SIG-M5 (cell line): ENCODE measurements at places on chromosomes 12 and 14.

- DNase-seq: no peak
Observed at GRCh38 chr12:112627851-112628250, 163.7 kb upstream of the RPH3A start.

DNA sequence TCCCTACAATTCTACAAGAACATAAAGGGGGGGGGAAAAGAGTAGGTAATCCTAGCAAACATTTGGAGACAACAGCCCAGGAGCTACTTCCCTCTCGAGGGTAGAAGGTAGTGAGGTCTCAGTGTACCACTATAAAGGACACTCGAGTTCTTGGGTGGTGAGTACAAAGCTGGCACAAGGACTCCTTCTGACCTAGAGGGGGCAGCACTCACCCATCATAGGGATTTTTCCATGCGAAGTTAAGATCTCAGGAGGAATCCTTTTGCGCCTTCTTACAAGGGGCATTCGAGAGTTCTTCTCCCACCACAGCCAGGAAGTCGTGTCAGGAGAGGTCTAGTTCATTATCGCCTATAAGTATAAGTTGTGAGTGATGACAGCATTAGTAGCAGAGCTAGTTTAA lies 200.2 kb upstream of the RBM19 start:
- no peak for DNase-seq

DNA sequence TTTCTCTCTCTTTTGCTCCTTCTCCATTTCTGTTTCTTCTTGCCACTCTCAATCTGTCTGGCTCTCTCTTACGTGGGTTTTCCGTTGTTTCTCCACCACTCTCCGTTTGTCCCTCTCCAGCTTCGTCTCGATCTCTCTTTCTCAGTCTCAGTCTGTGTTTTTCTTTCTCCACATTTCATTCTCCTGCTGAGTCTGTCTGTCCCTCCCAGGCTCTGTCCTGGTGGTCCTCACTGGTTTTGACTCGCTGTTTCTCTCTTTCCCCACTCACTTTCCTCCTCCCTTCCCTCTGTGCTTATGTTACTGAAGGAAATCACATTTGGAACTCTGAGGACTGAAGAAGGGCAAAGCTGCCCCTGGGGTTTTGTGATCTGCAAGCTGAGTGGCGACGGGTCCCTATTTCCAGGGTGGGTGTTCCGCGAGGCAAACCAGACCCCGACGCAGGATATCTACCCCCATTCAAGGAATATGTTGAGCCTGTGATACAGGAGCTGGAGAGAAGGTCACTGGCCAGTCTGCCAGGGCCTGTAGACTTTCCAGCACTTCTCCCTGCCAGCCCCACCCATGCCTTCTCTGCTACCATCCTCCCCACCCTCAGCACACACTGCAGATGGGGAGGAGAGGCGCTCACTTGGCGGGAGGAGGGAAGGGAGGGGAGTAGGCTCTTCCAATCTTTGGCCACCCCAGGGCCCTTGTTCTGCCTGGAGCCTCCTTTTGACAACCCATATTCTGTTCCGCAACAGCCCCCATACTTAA lies 102.7 kb upstream of the MAP1LC3B2 start:
- DNase-seq: no peak

- no peak for DNase-seq
Observed at GRCh38 chr14:73623504-73624054, 11.3 kb downstream of the ACOT6 start.

DNA sequence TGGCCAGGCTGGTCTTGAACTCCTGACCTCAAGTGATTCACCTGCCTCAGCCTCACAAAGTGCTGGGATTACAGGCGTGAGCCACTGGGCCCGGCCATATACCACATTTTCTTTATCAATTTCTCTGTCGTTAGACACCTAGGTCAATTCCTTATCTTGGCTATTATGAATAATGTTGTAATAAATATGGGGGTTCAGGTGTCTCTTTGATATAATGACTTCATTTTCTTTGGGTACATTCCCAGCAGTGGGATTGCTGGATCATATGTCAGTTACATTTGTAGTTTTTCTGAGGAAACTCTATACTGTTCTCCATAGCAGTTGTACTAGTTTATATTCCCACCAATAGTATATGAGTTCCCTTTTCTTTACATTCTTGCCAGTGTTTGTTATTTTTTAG lies 67.8 kb upstream of the DDHD1 start:
- DNase-seq: no peak

- no peak for DNase-seq
Observed at GRCh38 chr12:65791400-65791799, 32.9 kb upstream of the HMGA2 start.

GRCh38 chr12:115324949-115325593 lies 641.1 kb upstream of the TBX3 start:
- no peak for DNase-seq

DNA sequence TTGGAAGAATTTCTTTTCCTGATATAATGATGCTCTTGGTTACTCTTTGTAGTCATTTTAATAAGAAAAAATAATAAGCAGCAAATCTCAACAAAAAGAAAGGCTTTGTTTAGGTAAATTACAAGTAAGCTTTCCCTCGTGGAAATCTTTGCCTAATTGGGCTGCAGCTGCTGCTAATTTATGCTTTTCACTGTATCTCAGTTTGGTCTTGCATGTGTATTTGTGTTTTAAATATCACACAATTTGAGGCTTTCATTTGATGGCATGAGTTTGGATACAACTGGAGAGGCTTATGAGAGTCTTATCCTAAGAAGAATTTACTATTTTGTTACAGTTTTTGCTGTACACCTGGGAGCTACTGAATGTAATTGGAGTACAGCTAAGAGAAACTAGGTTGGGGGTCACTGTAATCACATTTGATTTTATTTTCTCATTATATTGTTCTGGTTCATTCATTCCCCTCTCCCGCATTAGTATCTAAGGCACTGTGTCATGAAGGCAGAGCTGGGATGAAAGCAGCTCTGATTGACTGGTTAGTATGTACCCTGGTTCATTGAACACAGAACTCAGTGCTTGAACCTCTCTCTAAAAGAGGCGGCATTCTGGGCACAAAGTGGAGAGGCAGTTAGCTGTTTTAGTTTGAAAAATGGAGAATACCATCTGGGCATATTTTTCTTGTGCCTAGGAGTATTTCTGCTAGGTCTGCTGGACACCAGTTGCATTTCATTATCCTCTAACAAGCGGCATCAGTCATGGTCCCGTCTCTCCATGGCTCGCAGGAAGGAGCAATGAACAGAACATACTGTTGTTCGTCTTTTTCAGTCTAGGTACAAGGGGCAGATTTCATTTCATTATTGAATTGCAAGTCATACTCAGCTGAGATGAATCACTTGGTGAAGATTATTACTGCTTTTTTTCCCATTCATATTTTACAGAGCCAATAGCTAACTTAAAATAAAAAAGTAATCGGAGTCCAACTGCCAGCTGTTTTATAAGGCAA lies 118.0 kb upstream of the TMEM260 start:
- DNase-seq: no peak

DNA sequence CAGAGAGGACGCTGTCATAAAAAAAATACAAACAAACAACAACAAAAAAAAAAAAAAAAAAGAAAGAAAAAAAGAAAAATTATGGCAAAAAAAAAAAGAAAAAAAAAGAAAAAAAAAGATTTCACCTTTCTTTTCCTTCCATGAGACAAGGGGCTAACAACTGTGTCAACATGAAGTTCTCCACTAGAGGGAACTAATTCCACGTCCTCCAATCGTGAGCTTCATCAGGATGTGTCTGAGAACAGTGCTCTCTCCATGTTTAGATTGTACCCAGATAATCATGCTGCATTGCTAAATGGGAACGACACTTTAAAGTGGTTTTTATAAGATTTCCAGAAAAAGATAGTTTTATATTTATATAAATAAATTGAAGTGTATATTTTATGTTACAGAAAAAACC lies 96.2 kb upstream of the PTPRB start:
- DNase-seq: no peak
